ENCODE measurements at places on chromosomes 3 and 15.

DNA sequence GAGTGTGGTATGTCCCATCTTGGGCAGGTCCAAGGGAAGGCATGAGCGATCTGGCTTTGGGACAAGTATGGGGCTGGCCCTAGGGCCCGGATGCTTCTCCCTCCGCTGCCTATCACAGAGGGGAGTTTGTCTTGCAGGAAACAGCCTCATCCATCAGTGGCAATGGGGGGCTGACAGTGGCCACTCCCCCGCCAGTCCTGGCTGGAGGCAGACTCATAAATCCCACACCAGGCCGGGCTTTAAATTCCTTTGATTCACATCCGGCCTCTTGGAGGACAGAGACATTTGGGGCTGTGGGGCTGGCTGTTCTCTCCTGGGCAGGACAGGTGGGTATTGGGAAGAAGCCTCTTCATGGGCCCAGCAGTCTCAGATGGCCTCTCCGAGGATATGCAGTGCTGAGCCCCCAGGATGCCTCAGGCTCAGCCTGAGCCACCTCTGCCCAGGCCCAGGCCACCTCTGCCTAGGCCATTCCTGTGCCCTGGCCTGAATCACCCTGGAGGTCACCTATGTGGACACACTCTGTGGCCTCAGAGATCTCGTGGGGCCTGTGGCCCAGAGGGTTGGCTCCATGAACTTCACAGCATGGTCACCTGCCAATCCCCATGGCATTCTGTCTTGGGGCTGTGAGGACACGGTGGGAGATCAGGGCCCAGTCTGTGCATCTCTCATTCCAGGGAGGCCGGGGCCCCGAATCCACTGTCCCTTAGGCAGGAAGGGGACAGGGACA lies 84.2 kb upstream of the GOLGA6L4 start:
- DNase-seq, result no peak

GRCh38 chr15:74396146-74396438 lies 28.6 kb upstream of the CYP11A1 start:
- DNase-seq, result no peak

DNA sequence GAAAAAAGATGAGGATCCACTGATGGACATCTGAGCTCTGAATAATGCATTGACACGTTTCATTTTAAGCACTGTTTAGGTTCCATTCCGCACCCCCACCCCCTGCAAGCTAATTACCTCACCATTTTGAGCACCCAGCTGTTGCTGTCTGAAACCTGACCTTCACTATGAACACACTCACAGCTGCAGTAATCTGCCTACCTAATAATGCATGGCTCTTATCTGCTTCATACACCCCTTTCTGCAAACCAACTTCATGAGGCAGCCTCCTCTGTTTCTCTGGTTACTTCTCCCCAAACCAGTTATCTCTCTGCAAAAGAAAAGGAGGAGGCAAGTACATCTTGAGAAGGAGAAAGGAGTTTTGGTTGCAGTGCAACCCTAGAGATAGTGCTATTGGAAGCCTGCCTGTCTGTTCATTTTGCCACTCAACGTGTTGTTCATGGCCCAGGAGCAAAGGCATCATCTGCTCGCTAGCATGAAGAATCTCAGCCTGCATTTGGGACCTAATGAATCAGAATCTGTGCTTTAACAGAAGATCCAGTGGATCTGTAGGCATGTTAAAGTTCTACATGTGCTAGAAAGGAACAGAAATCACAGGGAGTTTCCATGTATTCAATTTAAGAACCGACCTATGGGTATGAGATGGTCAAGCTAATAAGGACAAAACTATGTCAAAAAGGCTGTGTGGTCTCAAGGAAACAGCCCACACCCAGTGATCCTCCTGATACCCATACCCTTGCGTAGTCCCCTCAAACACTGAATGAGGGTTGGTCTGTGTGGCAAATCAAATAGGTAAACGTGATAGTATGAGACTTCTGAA lies 87.2 kb downstream of the MB21D2 start:
- no peak for DNase-seq

DNA sequence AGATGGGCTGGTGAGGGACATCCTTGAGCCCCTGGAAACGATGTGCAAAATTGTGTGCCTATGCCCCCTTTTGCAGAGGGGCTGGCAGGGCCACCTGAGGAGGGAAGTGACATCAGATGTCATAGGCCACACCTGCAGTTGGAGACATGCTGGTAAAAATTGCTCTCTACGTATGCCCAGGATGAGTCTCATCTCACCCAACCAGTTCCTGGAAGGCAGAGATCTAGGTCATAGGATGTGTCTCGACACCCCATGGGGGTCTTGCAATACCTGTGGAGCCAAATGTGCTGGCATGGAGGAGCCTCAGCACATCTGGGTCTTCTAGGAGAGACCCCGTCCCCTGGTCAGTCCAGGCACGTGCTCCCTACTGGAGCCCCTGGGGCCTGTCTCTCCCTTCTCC lies 96.5 kb upstream of the TLE3 start:
- no peak for DNase-seq

- peak; percentile 75 for DNase-seq
Observed at GRCh38 chr3:170584585-170585007, 1.3 kb downstream of the SLC7A14 start.

DNA sequence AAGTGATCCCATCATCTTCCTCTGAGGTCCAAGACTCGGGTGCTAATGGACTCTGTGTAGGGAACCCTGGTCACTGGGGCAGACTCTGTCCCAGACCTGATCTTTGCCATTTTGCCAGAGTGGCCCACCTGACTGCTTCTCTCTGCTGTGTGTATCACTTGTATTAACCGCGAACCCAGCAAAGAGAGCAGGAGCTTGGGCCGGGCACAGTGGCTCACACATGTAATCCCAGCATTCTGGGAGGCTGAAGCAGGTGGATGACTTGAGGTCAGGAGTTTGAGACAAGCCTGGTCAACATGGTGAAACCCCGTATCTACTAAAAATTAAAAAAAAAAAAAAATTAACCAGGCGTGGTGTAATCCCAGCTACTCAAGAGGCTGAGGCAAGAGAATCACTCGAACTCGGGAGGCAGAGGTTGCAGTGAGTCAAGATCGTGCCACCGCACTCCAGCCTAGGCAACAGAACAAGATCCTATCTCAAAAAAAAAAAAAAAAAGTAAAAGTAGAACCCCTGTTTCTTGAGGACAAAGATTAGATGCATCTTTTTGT lies 32.9 kb upstream of the CYP11A1 start:
- peak; percentile 46 for DNase-seq

GRCh38 chr3:54822206-54822605 lies 105.7 kb downstream of the LRTM1 start:
- DNase-seq, result no peak

- DNase-seq, result no peak
Observed at GRCh38 chr3:196115678-196116083, 33.8 kb upstream of the TFRC start.

GRCh38 chr3:31980530-31981205 lies 394 bp downstream of the OSBPL10 start:
- DNase-seq, result peak; percentile 57

- peak; percentile 11 for DNase-seq
Observed at GRCh38 chr3:13708871-13709595, 160.1 kb downstream of the FBLN2 start.

GRCh38 chr3:142088522-142088921 lies 60.8 kb downstream of the TFDP2 start:
- DNase-seq, result no peak

DNA sequence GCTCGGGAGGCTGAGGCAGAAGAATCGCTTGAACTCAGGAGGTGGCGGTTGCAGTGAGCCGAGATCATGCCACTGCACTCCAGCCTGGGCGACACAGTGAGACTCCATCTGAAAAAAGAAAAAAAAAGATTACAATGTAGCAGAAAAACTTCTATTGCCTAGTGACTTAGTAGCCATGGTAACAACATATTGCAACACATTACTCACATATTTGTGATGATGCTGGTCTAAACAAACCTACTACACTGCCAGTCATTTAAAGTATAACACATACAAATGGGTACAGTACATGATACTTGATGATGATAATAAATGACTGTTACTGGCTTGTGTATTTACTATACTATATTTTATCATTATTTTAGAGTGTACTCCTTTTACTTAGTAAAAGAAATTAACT lies 125.6 kb downstream of the PLOD2 start:
- DNase-seq, result no peak

DNA sequence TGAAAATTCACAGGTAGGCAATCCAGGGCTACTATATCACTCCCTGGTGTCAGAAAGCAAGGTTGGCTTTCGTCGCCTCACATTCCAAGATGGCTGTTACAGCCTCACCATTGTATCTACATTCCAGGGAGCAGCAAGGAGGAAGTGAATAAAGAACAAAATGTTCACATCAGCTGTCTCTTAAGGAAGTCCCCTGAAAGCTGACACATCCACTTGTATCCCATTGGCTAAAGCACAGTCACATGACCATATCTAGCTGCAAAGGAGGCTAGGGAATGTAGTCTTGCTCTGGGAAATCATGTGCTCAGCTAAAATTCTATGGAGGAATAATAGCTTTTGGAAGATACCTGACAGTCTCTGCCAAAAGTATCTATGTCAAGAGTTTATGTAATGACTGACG lies 12.8 kb upstream of the GATA2 start:
- no peak for DNase-seq

- no peak for DNase-seq
Observed at GRCh38 chr3:178455226-178455625, 81.0 kb upstream of the KCNMB2 start.

DNA sequence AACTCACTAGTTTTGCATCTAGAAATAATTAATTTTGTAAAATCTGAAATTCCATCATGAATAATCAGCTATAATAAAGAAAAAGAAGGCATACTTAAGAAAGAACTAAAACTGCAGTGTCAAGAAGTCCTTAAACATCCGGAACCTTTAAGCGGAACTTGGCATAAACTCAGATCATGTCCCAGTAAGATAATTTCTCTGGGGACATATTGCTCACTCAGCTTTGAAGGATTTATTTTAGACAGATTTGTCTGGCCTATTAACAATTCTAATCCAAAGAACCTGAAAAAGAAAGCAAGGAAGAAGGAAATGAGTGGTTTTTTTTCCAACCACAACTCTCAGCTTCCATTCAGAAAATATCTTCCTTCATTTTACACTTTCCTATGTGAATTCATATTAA lies 850.3 kb downstream of the ROBO1 start:
- no peak for DNase-seq

GRCh38 chr15:41838400-41838897 lies at the start of gene PLA2G4B:
Gene PLA2G4B, plus strand, starts transcription at chr15:41838847. Its CDS starts 67 bp downstream, at chr15:41838914.
- no peak for DNase-seq

- no peak for DNase-seq
Observed at GRCh38 chr3:31953091-31953490, 28.0 kb downstream of the OSBPL10 start.

- DNase-seq, result no peak
Observed at GRCh38 chr3:54008744-54009143, 113.6 kb upstream of the CACNA2D3 start.

DNA sequence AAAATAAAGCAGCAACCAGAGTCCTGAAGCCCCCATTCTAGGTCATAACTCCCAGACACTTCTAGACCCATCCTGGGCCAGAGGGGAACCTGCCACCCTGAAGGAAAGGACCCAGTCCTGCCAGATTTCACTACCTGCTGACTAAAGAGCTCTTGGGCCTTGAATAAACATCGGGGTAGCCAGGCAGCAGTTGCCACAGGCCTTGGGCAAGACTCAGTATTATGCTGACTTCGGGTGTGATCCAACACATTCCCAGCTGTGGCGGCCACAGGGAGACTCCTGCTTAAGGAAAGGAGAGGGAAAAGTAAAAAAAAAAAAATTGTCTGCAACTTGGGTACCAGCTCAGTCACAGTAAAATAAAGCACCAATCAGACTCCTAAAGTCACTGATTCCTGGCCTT lies 23.8 kb downstream of the NEDD4 start:
- DNase-seq, result no peak

DNA sequence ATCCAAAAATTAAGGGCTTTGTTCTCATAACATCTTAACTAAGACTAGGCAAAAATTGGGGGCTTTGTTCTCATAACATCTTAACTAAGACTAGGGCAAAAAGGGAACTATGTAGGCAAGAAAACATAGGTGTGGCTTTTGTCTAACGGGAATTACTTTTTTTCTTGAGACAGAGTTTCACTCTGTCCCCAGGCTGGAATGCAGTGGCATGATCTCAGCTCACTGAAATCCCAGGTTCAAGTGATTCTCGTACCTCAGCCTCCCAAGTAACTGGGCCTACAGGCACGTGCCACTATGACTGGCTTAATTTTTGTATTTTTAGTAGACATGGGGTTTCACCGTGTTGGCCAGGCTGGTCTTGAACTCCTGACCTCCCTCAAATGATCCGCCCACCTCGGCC lies 49.8 kb upstream of the CSPG5 start:
- no peak for DNase-seq

GRCh38 chr15:35696767-35697231 lies 150.8 kb upstream of the DPH6 start:
- DNase-seq, result no peak

DNA sequence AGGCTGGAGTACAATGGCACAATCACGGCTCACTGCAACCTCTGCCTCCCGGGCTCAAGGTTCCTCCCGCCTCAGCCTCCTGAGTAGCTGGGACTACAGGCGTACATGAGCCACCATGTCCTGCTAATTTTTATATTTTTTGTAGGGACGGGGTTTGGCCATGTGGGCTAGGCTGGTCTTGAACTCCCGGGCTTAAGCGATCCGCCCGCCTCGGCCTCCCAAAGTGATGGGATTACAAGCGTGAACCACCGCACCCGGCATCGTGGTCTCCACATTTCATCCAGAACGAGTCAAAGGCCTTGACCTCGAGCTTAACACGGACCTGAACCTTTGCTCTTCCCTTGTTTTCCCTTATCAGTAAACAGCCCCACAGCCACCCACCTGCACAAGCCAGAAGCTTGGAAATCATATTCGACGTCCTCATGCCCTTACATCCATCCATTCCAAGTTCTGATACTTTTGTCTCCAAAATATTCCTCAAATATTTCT lies 1.4 kb upstream of the PTPN23 start:
- DNase-seq, result no peak

GRCh38 chr15:76898102-76898501 lies 7.0 kb downstream of the SCAPER start:
- no peak for DNase-seq

DNA sequence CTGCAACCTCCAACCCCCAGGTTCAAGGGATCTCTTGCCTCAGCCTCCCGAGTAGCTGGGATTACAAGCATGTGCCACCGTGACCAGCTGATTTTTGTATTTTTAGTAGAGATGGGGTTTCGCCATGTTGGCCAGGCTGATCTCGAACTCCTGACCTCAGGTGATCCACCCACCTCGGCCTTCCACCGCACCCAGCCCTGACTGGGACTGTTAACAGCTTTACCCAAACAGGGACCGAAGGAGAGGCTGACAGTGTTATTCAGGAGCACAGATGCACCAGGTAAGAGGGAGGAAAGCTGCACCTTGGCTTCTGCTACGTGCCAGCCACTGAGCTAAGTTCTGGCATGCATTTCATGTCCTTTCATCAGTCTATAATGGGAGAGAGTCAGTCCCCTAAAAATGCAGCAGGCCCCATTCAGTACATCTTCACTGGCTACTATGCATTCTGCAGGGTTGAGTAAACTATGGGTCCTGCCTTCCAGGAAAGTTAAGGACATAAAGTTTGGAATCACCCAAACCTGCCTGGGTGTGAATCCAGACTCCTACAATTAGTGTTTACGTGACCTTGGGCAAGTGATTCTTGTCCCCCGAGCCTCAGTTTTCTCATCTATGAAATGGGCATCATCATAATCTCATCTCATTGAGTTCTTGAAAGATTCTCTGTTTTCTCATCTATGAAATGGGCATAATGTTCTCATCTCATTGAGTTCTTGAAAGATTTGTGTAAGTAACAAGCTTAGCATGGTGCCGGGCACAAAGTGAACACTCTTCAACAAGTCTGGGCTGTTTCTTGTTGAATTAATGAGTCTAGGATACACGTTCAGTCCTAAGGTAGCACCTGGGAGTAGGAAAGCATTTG lies 82.2 kb downstream of the CPN2 start:
- peak; percentile 6 for DNase-seq
